A549 treated with dexamethasone at 1 μM for 4 hours (cell line): ENCODE measurements at places on chromosomes 6 and 20. TPM values are rescaled to one million over a fixed set of nuclear protein-coding genes. Genes with fewer than 3 reads are reported as not detected.

The GFRA4 gene
- total RNA-seq, result not detected in 5 replicates

The TP53TG5 gene
- total RNA-seq, result not detected in 5 replicates

The NRSN1 gene
- total RNA-seq, result not detected in 5 replicates

The PPIL1 gene
- total RNA-seq, result 42.6 to 46.2 TPM (median 45.0 TPM) in 5 replicates

The TUBB2B gene
- total RNA-seq, result 14.2 to 16.9 TPM (median 15.4 TPM) in 5 replicates

The LY6G6D gene
- not detected in 5 replicates for total RNA-seq

The PSORS1C2 gene
- total RNA-seq, result 0.09 TPM in 1 of 5 replicates, not detected in the others

The C6orf62 gene
- total RNA-seq, result 51.4 to 60.7 TPM (median 58.5 TPM) in 5 replicates

The MTFR2 gene
- 11.0 to 12.5 TPM (median 11.3 TPM) in 5 replicates for total RNA-seq

The SLC17A9 gene
- total RNA-seq, result 0.04 to 0.18 TPM (median 0.08 TPM) in 5 replicates

The HLA-DPB1 gene
- total RNA-seq, result not detected in 5 replicates

The FAM50B gene
- total RNA-seq, result 4.6 to 6.2 TPM (median 5.8 TPM) in 5 replicates

The TPD52L1 gene
- total RNA-seq, result 49.9 to 55.1 TPM (median 52.1 TPM) in 5 replicates

The MYT1 gene
- 0.14 to 0.89 TPM (median 0.27 TPM) in 5 replicates for total RNA-seq

The PI3 gene
- total RNA-seq, result 1.9 to 4.3 TPM (median 2.3 TPM) in 5 replicates

The IL17A gene
- not detected in 5 replicates for total RNA-seq

The ABHD16B gene
- not detected in 5 replicates for total RNA-seq

The GSTA1 gene
- 0.11 TPM in 1 of 5 replicates, not detected in the others for total RNA-seq

The TREM1 gene
- 0.12 to 0.54 TPM (median 0.25 TPM) in 5 replicates for total RNA-seq

The HMGCLL1 gene
- total RNA-seq, result 0.08 to 0.22 TPM (median 0.14 TPM) in 5 replicates

The CALHM6 gene
- total RNA-seq, result 0.21 TPM in 1 of 5 replicates, not detected in the others

The RPP21 gene
- 58.2 to 72.2 TPM (median 64.0 TPM) in 5 replicates for total RNA-seq

The BTBD3 gene
- 12.5 to 17.8 TPM (median 16.2 TPM) in 5 replicates for total RNA-seq

The HLA-B gene
- 20.6 to 32.4 TPM (median 22.0 TPM) in 5 replicates for total RNA-seq

The PRSS35 gene
- 0.06 to 0.16 TPM (median 0.08 TPM) in 5 replicates for total RNA-seq

The SMLR1 gene
- total RNA-seq, result not detected in 5 replicates

The HAO1 gene
- not detected in 5 replicates for total RNA-seq

The TCP11 gene
- total RNA-seq, result not detected in 5 replicates

The APOM gene
- 2.7 to 3.8 TPM (median 3.3 TPM) in 5 replicates for total RNA-seq

The SLC17A3 gene
- total RNA-seq, result 0.86 to 1.3 TPM (median 1.1 TPM) in 5 replicates

The CST5 gene
- total RNA-seq, result not detected in 5 replicates

The BANF2 gene
- total RNA-seq, result not detected in 5 replicates

The TAAR5 gene
- not detected in 5 replicates for total RNA-seq

The DCDC2 gene
- 2.4 to 3.2 TPM (median 2.7 TPM) in 5 replicates for total RNA-seq

The EDEM2 gene
- total RNA-seq, result 50.1 to 59.6 TPM (median 58.6 TPM) in 5 replicates

The ATP9A gene
- total RNA-seq, result 13.0 to 20.1 TPM (median 18.0 TPM) in 5 replicates

The COL10A1 gene
- total RNA-seq, result 0.03 to 0.05 TPM (median 0.05 TPM) in 3 of 5 replicates, not detected in the others

The HRH3 gene
- not detected in 5 replicates for total RNA-seq
